ENCODE measurements at places on chromosomes 5 and 9.

DNA sequence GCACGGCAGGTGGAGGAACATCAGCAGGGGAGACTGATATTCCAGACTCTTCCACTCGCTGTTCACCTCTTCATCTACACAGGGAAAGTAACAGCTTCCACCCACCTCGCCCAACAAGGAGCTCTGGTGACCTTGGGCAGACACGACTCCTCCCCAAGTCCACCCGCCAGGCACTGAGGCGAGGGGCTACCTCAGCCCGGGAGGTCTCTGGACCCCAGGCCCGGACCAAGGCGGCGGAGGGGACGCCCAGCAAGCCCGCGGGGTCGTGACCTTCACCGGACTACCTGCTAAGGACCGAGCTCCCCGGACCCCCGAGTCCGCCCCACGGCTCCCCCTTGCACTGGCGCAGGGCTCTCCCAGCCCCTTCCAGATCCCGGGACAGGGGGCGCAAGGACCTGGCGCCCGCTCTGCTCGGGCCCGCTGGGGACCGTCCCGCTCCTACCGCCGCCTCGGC lies 70.2 kb upstream of the LPCAT1 start:
- peak; percentile 17 for DNase-seq

GRCh38 chr5:170206216-170206615 lies 26.6 kb upstream of the C5orf58 start:
- no peak for DNase-seq

DNA sequence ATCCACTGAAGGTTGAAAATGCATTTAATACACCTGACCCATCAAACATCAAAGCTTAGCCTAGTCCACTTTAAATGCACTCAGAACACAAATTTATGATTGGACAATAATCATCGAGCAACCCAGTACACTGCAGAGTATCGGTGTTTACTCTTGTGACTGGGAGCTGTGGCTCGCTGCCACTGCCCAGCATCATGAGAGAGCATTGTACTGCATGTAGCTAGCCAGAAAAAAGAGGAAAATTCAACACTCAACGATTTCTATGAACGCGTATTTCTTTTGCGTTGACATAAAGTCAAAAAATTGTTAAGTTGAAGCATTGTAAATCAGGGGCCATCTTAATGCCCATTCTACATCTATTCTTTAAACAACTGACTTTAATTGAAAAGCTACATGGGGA lies 95.1 kb upstream of the CD180 start:
- no peak for DNase-seq

- peak; percentile 57 for DNase-seq
These were observed 152.0 kb downstream of the ERCC6L2 start for GRCh38 chr9:96027251-96028131.

DNA sequence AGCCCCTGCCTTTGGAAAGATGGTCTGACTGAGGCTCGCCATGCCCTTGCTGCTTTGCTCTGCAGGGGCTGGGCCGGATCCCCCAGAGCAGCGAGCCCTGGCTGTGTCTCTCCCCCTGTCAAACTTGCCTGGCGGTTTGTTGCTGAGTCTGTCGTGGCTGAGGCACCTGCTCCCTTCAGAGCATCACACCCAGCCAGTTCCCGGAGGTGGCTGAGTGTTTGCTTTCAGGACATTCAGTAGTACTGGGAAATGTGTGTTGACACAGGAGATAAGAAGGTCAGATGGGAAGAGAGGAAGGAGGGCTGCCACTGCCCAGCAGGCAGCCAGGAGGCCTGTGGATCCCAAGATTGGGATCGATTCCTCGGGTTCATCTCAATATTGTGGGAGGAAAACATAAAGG lies 62.9 kb downstream of the GADD45G start:
- DNase-seq, result no peak

DNA sequence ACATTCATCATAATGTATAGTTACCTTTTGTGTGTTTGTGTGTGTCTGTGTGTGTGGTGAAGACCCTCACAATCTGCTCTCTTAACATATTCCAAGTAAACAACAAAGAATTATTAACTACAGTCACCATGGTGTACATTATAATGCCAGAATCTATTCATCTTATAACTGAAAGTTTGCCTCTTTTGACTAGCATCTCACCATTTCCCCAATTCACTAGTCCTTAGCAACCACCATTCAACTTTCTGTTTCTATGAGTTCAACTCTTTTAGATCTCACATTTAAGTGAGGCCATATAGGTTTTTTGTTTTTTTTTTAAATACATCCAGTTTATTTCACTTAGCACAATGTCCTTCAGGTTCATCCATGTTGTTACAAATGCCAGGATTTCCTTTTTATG lies 83.6 kb downstream of the SMC2 start:
- DNase-seq, result no peak

- DNase-seq, result no peak
These were observed 31.3 kb downstream of the OR2V1 start for GRCh38 chr5:181099602-181100086.

DNA sequence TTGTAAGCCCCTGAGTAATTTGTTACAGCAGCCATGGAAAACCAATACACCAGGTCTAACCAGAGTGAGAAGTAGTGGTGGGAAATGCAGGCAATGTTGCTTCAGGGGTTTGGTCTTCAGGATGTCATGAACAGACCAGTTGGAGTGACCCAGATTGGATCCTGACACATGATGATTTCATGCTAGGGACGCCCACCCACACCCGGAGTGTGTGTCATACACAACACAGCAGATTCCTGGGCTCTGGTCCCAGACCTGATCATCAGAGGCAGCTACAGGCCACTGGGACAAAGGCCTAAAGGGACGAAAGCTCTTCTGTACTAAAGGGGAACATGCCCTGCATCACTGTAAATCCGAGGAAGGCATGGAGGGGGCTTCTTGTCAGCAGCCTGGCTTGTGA lies 194.2 kb downstream of the NSG2 start:
- no peak for DNase-seq

GRCh38 chr9:23783509-23783908 lies 42.5 kb downstream of the ELAVL2 start:
- no peak for DNase-seq

GRCh38 chr5:172170251-172170701 lies 17.7 kb downstream of the STK10 start:
- no peak for DNase-seq

DNA sequence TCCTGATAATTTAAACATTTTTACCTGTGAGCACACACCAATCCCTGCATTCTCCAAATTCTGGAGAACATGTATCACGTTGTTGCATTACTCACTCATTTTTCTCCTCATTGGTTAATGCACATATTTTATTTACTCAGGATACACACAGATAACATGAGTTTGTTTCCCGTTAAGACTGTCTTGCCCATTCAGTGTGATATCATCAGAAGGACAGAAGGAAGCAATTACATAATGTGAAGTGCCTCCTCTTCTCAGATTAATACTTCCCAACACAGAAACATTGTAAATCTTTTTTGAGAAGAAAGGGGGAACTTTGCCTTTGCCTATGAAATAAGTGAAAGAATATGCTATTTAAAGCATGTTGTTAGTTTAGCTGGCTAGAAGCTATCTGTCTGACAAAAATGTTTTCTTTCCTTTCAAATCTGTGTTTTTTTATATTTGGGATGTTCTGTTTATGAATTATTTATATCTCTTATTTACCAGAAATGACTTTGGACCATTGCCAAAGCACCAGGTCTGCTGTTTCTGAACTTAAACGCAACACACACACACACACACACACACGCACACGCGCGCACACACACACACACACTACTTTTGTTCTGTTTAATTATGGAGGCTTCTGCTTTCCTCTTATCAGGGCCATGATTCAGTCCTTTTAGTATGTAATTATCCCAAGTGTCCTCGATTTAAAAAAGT lies 186.5 kb downstream of the CHSY3 start:
- DNase-seq, result no peak

- no peak for DNase-seq
These were observed 11.4 kb downstream of the HAND1 start for GRCh38 chr5:154466671-154467070.

GRCh38 chr5:143634689-143635088 lies 177.3 kb upstream of the HMHB1 start:
- no peak for DNase-seq

Data from hematopoietic multipotent progenitor cell treated with erythropoietin and hydrocortisone succinate and interleukin-3 and kit ligand, for 4 days (in vitro differentiated cells).